ENCODE measurements at places on chromosomes 5 and 9. TPM values are rescaled to one million over a fixed set of nuclear protein-coding genes. Genes with fewer than 3 reads are reported as not detected.

Gene OSTF1
- total RNA-seq, result 1.3 TPM

GRCh38 chr9:546235-546634 lies 295.3 kb upstream of the DMRT1 start:
- DNase-seq, result no peak

GRCh38 chr5:153676406-153676805 lies 185.9 kb downstream of the GRIA1 start:
- no peak for DNase-seq

DNA sequence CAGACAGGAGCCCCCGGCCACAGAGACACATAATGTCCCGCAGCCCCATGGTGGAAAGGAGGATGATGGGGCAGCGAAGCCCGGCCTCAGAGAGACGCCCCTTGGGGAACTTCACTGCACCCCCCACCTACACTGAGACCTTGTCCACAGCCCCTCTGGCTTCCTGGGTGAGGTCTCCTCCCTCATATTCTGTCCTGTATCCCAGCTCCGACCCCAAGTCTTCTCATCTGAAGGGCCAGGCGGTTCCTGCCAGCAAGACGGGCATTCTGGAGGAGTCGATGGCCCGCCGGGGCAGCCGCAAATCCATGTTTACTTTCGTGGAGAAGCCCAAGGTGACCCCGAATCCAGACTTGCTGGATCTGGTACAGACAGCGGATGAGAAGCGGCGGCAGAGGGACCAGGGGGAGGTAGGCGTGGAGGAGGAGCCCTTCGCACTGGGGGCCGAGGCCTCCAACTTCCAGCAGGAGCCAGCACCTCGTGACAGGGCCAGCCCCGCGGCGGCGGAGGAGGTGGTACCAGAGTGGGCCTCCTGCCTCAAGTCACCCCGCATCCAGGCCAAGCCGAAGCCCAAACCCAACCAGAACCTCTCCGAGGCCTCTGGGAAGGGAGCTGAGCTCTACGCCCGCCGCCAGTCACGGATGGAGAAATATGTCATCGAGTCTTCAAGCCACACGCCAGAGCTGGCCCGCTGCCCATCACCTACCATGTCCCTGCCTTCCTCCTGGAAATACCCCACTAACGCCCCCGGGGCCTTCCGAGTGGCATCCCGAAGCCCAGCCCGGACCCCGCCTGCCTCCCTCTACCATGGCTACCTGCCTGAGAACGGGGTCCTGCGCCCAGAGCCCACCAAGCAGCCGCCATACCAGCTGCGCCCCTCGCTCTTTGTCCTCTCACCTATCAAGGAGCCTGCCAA lies 8.9 kb downstream of the SYNPO start:
- DNase-seq, result no peak

Gene RABGAP1
- 55.2 TPM for total RNA-seq

Gene CDH9
- total RNA-seq, result 2.8 TPM

DNA sequence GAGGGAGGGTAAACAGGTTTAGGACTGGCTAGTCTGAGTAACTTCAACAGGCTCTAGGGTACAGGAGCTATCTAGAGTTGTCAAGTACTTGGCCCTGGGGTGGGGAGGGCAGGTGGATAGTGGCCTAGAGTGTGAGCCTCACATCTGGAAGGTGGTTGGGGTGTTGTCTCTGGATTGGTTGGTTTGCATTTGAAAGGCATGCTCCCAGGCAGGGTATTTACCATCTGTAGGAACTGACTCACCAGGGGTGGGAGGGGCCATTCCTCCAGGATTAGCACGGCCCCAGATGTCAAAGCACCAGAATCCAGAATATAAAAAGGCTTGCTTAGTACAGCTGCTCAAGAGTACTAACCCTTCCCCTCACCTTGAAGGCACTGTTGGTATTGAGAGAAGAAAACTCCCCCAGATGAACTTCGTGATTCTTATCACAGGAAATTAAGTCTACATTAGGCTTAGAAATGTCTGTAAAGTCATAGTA lies 193.3 kb downstream of the NTRK2 start:
- peak; percentile 79 for DNase-seq

DNA sequence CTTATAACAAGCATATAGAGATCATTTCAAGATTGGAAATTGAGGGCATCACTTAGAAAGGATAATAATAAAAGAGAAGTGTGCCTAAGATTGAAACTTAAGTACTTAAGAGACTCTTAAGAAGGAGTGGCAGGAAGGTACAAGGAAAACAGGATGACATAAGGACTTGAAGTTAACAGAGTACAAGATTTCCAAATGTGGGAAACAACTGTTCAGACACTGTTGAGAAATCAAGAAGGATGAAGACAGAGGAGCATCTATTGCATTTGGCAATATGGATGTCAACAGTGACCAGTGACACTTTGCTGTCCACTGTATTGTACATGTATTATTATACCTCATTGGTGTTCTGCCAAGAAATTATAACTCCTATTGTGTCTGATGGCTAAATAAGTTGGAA lies 157.8 kb upstream of the PTGER4 start:
- no peak for DNase-seq

Measured in neural progenitor cell (in vitro differentiated cells).